ENCODE measurements at places on chromosomes 1 and 21. TPM values are rescaled to one million over a fixed set of nuclear protein-coding genes. Genes with fewer than 3 reads are reported as not detected.

DNA sequence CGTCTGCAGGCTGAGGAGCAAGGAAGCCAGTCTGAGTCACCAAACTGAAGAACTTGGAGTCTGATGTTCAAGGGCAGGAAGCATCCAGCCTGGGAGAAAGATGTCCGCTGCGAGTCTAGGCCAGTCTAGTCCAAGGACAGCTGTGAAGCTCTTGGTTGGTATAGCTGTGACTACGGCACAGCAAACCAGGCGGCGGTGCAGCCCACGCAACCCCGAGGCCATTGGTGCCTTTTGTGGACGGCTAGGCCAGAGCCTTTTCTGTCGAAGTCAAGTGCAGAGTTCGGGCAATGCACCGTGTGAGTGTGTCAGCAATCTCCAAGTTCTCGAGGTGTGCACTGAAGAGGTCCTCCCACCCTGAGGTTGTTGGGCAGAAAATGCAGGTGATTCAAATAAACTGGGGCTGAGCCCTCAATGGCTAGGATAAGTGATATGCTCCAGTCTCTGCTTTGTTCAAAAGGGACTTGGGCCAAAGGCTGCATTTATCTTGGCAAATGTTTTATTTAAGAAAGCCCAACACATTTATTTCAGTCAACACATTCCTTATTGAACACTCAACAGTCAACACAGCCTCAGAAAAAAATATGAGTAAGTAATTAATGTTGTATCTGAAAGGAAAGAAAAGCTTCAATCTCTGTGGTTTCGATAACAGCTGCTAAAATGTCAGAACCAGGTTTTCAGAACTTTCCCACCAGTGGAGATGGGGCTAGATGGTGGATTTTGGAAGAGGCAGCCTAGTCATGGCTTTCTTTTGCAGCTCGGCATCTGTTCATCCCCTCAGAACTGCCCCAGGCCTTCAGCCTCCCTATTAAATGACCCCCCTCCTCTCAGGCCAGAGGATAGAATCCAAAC lies 78.1 kb upstream of the COX20 start:
- no peak for DNase-seq

DNA sequence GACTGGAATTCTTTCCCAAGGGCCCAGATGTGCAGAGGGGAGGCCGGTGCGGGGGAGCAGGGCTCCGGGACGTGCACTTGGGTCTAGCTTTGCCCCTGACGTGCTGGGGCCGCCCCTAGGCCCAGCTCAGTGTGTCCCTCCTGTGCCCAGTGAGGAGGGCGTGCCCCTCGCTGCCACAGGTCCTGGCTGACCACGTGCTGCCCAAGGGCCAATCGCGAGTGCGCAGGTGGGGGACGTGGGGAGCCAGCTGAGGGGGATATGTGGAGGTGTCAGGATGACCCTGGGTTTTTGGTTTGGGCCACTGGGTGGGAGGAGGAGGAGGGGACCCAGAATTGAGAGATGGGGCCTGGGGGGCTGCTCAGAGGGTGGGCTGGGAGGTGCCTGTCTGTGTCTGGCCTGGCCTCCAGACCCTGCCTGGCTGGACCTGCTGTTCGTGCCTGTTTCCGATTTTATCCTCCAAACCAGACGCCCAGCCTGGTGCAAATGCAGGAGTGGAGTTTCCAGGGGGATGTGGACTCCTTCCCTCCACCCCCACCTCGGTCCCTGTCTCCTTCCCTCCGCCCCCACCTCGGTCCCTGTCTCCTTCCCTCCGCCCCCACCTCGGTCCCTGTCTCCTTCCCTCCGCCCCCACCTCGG lies 6.1 kb upstream of the RNF223 start:
- DNase-seq, result no peak

DNA sequence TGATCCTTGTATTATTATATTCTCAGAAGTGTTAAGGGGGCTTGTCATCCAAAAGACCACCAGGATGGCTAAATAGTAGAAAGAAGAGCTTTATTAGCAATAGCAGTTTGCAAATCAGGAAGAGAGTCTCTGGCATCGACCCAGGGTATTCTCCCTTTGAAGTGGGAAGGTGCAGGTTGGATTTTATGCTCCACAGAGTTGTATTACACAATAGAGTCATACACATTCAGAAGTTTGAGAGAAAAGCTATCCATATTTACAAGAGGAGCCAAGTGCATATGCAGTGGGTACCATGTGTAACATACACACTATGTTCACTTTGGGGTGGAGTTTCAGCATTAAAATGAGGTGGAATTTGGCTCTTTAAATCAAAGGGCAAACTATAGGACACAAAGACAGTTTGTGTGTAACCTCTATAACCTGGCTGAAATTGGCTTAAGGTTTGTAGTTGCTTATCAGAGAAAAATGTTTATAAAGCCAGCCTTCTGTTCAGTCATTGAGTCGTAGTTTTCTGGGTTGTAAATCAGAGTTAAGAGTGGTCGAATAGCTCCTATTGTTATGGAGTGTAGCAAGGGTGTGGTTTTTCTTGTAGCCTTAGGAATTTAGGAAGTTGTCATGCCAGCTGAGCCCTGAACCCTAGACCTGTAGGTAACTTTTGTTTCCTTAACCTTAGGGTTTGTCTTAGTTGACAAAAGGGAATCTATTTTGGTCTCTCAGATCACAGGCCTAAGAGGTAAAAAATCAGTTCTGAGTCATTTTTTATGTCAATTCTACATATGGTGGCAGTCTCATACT lies 125.3 kb downstream of the DNM3 start:
- DNase-seq, result no peak

DNA sequence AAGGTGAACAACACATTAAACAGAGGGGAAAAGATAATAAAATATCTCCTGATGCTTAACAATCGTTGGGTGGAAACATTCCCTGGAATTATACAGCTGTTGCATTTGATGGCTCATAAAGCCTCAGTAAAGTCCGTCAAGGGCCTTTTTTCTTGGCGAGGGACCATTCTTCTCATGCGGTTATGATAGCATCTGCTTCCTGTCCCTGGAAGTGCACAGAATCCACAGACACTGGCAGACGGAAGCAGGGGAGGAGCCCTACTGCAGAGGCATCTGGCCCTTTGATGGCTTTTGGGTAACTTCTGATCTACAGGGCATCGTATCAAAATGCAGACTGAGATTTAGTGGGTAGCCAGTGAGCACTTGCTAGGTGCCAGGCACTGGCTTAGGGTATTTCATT lies 286.9 kb downstream of the KIF26B start:
- no peak for DNase-seq

IL10 gene
- polyA plus RNA-seq, result 0.72 TPM

PER3 gene
- polyA plus RNA-seq, result 3.7 TPM

FCRL4 gene
- not detected for polyA plus RNA-seq

Data from CD4-positive, CD25-positive, alpha-beta regulatory T cell (primary cell).